ENCODE measurements at places on chromosomes 4 and X. TPM values are rescaled to one million over a fixed set of nuclear protein-coding genes. Genes with fewer than 3 reads are reported as not detected.

- DNase-seq, result no peak
Observed at GRCh38 chr4:116342143-116342542, 743.2 kb downstream of the TRAM1L1 start.

- no peak for DNase-seq
Observed at GRCh38 chr4:32824336-32824735, 2104.2 kb downstream of the PCDH7 start.

GRCh38 chr4:106690487-106690886, 321.9 kb upstream of the GIMD1 start:
- no peak for DNase-seq

DNA sequence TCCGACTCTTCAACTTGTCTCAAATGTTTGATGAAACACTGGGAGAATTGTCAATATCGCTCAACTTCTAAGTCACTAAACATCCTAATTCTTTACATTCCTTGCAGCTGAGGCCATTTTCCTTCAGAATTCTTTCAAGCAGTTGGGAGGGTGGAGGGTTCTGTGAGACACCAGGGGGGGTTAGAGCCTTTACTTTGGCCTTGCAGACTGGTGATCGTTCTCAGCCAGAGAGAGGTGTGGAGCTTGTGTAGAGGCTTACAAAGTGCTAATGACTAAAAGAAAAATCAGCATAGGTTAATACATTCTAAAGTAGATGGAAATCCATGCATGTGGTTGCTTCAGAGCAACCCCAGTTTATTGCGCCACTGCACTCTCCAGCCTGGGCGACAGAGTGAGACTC, 21.3 kb upstream of the SOX3 start:
- DNase-seq, result no peak

DNA sequence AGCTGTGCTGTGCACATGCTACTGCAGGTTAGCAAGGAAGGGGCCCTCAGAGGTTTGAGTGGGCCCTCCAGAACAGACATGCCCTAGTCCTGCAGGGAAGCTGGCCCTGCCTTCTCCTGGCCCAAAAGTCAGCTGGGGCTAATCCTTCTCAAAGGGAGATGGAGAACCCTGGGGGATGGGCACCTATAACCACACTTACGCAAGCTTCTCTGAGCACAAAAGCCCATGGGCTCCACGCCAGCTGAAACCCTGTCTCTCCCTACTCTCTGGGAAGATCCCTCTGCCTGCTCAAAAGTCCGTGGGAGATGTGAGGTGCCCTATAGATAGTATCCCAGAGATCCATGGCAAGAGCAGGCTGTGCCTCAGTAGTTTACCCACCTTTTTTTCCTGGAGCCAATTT, 58.9 kb upstream of the DKK2 start:
- DNase-seq, result no peak

GRCh38 chr4:161003418-161004057, 1160.3 kb downstream of the FSTL5 start:
- DNase-seq, result peak; percentile 28

- DNase-seq, result no peak
Observed at GRCh38 chrX:40866893-40867292, 131.6 kb upstream of the MED14 start.

- no peak for DNase-seq
Observed at GRCh38 chrX:11267425-11267824, 25.8 kb upstream of the AMELX start.

GRCh38 chrX:12790885-12791256, 341 bp upstream of the PRPS2 start:
- DNase-seq, result no peak

DNA sequence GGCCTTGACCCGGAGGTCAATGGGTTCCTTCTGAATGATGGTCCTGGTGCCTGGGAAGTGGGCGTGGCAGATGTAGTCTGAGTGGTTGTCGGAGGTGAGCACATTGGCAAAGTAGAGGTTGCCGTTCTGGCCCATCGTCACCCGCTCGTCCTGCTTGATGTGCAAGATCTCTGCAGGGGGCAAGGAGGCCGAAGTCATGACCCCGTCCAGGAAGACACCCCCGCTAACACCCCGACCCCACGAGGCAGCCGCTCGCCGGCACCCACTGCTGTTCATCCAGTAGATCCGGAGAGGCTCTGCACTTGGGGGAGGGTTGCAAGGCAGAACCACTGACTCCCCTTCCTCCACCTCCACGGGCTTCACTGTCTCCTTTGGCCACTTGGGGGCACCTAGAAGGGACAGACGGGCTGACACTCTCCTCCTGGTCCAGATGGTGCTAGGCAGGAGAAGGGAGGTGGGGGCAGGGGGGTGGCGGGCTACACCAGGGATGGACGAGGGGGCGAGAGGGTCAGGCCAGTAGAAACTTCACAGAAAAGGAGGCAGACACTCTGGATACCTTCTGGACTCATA, 15.1 kb downstream of the L1CAM start:
- no peak for DNase-seq

- DNase-seq, result peak; percentile 59
Observed at GRCh38 chr4:3320361-3321023, 27.7 kb downstream of the RGS12 start.

- DNase-seq, result peak; percentile 71
Observed at GRCh38 chrX:65697915-65698796, 30.7 kb downstream of the MSN start.

DNA sequence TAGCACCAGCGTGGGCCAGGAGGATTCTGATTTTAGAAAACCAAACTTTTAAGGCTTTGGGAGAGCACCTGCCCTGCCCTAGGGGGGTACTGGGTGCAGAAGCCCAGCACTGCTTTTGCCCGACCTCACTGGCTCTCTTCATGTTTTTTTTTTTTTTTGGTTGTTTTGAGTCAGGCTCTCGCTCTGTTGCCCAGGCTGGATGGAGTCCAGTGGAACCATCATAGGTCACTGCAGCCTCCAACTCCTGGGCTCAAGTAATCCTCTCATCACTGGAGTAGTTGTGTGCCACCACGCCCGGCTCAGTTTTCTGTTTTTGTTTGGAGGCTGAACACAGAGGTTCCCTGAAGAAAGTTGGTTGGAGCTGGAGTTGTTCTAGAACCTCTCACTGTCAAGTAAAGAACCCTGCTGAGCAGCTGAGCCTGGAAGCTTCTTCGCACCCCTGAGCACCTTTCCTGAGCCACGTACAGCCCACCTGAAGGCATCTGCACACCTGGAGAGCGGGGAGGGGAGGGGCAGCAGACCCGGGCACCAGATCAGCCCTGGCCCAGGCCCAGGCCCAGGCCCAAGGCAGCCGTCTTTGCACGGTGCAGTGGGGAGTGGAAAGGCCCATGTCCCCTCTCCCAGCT, 49.5 kb downstream of the SHROOM2 start:
- DNase-seq, result no peak

DNA sequence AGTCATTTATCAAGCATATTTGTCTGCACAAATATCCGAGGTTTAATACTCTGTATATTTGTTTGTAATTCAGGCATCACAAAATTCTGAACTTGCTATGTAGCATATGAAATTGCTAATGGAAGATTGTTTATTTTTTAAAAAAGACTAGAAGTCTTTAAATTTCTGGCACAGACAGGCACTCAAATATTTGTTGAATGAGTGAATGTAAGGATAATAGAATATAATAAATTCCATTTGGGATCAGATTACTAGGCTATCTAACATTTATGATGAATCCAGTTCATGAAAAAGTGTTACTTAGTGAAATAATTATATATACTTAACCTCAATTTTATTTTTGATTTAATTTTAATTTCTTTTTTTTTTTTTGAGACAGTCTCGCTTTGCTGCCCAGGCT, 30.4 kb upstream of the TEC start:
- no peak for DNase-seq

- no peak for DNase-seq
Observed at GRCh38 chr4:169383724-169384123, 113.0 kb upstream of the SH3RF1 start.

DNA sequence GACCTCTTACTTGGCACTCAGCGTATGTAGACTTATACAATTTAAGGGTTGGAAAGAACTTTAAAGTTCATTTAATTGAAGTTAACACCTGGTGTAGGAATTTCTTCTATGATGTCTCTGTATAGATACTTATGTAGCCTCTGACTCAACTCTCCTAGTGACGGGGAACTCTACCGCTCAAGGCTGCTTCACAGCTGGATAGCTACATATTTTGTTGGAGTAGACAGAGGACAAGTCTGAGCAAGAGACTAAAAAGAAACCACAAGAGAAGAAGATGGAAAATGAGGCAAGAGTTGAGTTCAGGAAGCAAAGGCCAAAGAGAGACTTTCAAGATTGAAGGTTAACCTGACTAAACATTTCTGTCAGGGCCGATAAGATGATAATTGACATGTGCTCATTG, 52.6 kb downstream of the GPR50 start:
- no peak for DNase-seq

GRCh38 chrX:52585892-52586291, 68.8 kb downstream of the SSX7 start:
- no peak for DNase-seq

- DNase-seq, result no peak
Observed at GRCh38 chrX:40617566-40617965, 5.7 kb upstream of the MPC1L start.

DNA sequence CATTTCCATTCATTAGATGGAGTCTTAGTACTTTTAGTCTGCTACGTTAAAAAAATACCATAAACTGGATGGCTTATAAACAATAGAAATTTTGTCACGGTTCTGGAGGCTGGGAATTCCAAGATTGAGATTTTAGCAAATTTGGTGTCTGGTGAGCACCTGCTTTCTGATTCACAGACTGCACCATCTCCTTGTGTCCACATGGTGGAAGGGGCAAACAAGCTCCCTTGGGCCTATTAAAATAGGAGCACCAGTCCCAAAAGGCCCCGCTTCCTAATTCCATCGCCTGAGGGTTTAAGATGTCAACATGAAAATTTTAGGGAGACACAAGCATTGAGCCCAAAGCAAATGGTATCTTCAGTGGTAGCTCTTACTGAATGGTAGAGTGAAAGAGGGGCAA, 120.5 kb upstream of the MAP9 start:
- DNase-seq, result no peak

DNA sequence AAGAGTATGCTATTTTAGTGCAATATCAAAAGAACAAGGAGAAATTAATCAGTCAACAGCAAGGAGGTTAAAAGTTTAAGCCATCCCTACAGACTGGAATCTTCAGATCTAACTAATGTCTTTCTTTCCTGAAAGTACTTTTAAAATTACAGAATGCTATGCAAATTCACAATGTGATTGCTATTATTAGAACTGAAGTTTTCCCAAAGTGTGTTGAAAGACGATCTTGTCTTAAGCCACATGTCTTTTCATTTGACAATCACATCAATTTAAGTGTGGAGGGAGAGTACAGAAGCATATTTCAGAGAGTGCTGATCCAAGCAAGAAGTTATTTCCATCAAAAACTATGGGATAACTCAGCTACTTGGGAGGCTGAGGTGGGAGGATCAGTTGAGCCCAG, 64.7 kb upstream of the TNIP3 start:
- DNase-seq, result no peak

DNA sequence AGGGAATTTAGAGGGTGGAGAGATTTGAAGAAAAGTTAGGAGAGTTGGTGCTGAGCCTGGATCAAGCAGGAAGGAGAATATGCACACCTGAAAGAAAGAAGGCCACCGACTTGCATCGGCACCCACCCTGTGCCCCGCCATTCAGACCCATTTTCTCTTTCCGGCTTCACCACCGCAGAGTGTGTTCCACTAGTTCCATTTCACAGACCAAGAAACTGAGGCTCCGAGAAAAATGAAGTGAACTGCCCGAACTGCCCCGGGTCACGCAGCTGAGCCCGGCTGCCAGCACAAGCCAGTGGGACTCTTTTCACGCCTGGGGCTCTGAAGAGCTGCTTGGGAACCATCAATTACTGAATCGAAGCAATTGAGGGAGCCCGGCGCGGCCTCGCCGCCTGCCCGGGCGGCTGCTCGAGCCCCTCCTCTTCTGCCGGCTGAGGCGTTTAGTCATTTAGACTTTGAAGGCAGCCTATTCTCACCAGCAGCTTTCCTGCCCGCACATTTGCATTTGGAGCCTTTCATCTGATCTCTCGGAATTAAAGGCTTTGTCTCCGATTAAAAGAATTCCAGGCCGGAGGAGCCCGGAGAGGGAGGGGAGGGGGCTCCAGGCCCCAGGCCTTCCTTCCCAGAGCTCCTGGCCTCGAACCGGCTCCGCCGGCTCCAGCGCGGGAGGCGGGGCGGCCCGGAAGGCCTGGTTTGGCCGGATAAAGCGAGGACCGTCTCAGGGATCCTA, 140.2 kb upstream of the PJA1 start:
- no peak for DNase-seq

DNA sequence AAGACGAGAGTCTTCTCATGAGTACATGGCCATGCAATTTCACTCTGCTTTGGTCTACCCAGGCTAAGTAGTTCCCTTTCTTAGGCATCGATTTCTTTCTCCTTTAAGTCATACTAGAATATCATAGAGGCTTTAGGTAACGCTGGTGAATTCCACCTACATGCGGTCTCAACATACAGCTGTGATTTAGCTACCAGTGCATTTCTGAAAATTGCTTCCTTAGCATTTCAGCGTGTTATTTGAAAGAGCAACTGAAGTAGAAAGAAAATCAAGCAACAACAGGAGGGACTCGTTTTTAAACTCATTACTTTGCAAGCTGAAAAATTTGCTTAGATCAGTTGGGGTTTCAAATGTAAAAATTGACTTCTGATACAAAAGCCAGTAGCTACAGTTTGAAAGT, 48.1 kb upstream of the RASGEF1B start:
- DNase-seq, result no peak

GRCh38 chr4:39621582-39621981, 17.1 kb downstream of the SMIM14 start:
- no peak for DNase-seq

DNA sequence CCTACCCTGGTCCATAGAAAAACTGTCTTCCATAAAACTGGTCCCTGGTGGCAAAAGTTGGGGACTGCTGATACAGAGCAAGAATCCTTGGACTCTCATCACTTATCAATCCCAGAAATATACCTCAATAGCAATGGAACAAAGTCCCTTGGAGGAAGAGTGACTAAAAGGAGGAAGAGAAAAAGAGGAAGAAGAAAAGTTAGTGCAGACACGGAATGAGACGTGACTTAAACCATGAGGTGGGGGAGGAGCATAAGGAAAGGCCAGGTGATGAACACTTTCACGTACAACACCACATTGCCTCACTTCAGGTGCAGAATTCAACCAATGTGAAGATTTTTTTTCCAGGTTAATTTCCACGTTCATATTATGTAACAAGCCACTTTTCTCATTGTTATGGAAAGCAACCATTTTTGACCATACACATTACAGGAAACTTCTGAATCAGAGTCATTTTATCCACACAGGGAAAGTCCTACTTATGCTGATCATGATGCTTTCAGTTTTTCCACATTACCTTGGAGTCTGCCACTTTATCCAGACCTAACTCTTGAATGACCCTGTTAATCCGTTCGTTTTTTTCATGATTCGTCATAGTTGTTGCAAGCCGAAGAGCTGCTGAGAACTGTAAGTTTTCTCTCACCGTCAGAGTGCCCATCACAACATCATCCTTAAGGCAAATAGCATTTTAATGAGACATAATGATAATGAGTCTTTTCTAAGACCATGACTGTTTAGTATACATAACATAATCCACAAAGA, 27.7 kb downstream of the ABCG2 start:
- DNase-seq, result no peak

- DNase-seq, result no peak
Observed at GRCh38 chrX:133633950-133634349, 218.7 kb upstream of the GPC4 start.

JADE3 gene
- total RNA-seq, result 6.7 TPM

TMEM150C gene
- total RNA-seq, result 15.6 TPM

CTAG1A gene
- total RNA-seq, result not detected

AP1AR gene
- 9.8 TPM for total RNA-seq

NLGN4X gene
- total RNA-seq, result 6.7 TPM

OCIAD2 gene
- 15.6 TPM for total RNA-seq

GLRB gene
- total RNA-seq, result 16.6 TPM

SRPK3 gene
- total RNA-seq, result 30.9 TPM

OTUD6A gene
- total RNA-seq, result not detected

RHOXF2B gene
- total RNA-seq, result not detected

CT55 gene
- not detected for total RNA-seq

ADH1C gene
- 3.3 TPM for total RNA-seq

CLGN gene
- total RNA-seq, result 76.2 TPM
